ENCODE measurements at places on chromosomes 7 and 10. TPM values are rescaled to one million over a fixed set of nuclear protein-coding genes. Genes with fewer than 3 reads are reported as not detected.

DNA sequence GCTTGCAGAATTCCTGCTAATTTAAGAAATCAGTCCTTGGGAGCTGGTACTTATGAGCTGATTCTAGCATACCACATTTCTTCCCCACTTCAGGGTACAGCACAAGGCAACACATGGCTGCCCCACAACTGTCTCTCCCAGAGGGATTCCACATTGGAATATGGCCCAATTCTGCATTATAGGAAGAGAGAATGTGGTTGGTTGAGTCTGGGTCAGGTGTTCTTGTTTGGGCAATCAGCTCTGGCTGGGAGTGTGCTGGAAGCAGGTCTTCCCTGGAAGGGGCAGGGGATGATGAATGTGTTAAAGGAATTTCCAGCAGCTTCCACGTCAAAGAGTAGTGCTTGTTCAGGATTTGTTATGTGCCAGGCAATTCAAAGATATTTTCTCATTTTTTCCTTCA lies 95.7 kb downstream of the BUB3 start:
- no peak for DNase-seq

DNA sequence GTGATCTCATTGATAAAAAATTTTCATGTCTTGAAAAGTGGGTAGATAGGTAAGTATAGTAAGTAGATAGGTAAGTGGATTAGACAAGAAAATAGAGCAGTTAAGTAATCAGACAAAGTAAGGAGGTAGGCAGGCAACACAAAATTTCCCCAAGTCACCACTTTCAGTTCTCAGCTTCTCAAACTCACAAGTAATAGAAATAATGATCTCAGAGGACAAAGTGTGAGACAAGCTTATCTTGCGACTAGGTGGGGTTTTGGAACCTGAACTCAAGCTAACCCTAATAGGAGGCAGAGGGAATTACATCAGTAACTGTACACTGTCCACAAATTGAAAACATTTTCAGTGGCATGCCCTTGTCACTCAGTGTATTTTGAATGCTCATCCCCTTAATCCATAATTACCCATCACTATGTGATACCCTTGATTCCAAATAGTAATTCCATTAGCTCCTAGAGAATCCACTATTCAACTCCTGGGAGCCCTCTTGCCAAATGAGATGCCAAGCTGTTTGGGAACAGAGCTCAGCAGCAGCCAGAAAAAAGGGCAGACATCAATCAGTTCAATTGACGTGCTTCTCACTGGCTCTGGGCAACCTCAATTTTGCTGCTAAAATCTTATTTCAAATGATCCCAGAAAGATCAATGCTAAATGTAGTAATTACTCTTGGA lies 703.2 kb downstream of the XPNPEP1 start:
- no peak for DNase-seq

- no peak for DNase-seq
Observed at GRCh38 chr7:50304129-50304910, at the start of gene IKZF1. Gene IKZF1 (plus strand): TSS chr7:50304716. CDS start chr7:50319062, 14,346 bp downstream.

DNA sequence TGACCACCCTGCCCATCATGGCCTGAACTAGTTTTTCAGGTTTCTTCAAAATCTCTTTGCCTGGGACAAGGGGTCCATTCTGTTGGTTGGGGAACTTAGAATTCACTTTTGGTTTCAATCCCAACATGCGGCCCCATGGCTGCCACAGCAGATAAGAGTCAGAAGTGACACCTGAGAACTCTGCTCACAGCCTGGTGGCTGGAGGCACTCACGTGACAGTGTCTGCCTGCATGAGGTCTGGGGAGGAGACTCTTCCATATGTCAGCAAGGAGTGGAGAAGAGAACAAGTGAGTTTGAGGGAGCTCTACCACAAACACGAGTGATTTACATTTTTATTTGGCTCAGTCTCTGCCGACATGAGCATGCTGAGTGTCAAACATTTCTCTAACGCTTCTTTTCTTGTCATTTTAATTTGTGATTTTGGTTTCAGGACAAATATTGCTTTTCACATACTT lies 370.4 kb downstream of the TNS3 start:
- no peak for DNase-seq

GRCh38 chr10:79310911-79311573 lies 36.2 kb upstream of the PPIF start:
- DNase-seq: no peak

- no peak for DNase-seq
Observed at GRCh38 chr10:75058161-75058560, 53.3 kb upstream of the SAMD8 start.

GRCh38 chr7:28157831-28158416 lies 22.7 kb downstream of the JAZF1 start:
- no peak for DNase-seq

- DNase-seq: no peak
Observed at GRCh38 chr10:91434041-91434440, 23.9 kb downstream of the HECTD2 start.

GRCh38 chr7:157061979-157062378 lies 51.5 kb upstream of the MNX1 start:
- no peak for DNase-seq

DNA sequence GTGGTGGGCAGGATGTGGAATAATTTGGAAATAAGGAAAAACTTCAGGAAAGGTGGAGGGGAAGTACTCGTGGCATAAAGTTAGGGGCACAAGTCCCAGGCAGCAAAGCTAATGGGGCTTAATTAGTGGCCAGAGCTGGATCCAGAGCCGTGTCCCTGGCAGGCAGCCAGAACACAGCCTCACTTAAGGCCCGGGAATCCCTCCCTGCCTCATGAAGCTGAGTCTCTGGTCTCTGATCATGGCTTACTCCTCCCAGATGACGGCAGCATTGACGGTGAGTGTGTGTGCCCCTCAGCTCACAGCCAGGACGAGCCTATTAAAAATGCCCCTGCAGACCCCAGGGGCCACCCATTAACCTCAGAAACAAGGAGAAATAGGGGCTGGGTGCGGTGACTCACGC lies 48.2 kb upstream of the NPTX2 start:
- no peak for DNase-seq

DNA sequence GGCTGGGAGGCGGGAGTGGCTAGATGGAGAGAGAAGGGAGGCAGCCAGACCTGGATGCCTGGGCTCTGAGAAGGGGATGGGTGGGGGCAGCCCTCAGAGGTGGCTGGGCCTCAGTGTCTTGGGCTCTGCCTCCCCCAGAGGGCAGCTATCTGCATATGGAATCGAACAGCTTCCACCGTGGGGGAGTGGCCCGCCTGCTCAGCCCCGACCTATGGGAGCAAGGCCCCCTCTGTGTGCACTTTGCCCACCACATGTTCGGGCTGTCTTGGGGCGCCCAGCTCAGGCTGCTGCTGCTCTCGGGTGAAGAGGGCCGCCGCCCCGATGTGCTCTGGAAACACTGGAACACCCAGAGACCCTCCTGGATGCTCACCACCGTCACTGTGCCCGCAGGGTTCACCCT lies 3.3 kb downstream of the ZAN start:
- DNase-seq: no peak

- DNase-seq: no peak
Observed at GRCh38 chr7:118826246-118826645, 601.7 kb downstream of the ANKRD7 start.

- DNase-seq: no peak
Observed at GRCh38 chr7:128274884-128275603, 34.0 kb downstream of the LEP start.

- peak; percentile 26 for DNase-seq
Observed at GRCh38 chr7:50659329-50659965, 94.2 kb upstream of the DDC start.

GRCh38 chr10:43965033-43965917 lies 316.6 kb upstream of the ZNF32 start:
- DNase-seq: no peak

- peak; percentile 73 for DNase-seq
Observed at GRCh38 chr7:131600085-131600881, 43.9 kb upstream of the PODXL start.

DNA sequence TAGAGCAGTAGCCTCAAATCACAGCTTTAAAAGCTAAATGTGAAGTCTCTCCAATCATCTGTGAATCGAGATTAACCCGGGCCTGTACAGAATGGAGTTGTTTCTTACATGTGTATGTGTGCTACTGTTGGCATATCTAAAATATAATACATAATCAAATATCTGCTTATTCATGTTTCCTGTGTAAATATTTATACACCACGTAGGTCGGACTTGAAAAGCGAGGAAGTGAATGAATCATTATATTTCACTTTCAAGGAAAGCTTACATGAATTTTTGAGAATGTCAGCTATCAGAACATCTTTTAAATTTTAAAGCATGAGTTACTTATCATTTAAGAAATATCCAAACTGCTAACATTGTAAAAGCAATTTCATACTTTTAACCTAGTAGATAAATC lies 233.3 kb downstream of the SLC25A13 start:
- no peak for DNase-seq

DNA sequence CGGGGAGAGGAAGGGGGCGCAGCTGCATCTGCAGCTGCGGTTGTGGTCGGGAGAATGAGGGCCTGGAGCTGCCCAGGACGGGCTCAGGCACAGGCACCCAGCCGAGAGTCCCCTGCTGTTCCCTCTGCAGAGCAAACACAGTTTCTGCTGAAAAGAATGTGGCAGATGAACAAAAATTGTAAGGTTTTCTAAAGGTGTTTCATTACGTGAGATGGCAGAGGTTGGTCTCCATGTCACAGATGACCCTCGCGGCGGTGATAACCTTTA lies 456.2 kb downstream of the DNAJB6 start:
- DNase-seq: no peak

GRCh38 chr7:15737601-15738000 lies 51.1 kb upstream of the MEOX2 start:
- no peak for DNase-seq

GRCh38 chr10:121183236-121183635 lies 332.1 kb downstream of the WDR11 start:
- DNase-seq: no peak

GRCh38 chr10:125083576-125083920 lies 76.8 kb downstream of the CTBP2 start:
- DNase-seq: peak; percentile 86

GRCh38 chr7:104039363-104039762 lies 49.9 kb upstream of the RELN start:
- no peak for DNase-seq

HILPDA gene
- total RNA-seq: 7.7 TPM

HMX2 gene
- 0.61 TPM for total RNA-seq

OR2A12 gene
- total RNA-seq: not detected

HABP2 gene
- total RNA-seq: not detected

ARHGAP22 gene
- total RNA-seq: 0.53 TPM

PTPRN2 gene
- total RNA-seq: 2.1 TPM

SUN1 gene
- 115 TPM for total RNA-seq

RHOBTB1 gene
- 17.7 TPM for total RNA-seq
